ENCODE measurements at places on chromosomes 1 and 21.

- no peak for DNase-seq
These were observed 6.9 kb upstream of the SCYL3 start for GRCh38 chr1:169900571-169900970.

DNA sequence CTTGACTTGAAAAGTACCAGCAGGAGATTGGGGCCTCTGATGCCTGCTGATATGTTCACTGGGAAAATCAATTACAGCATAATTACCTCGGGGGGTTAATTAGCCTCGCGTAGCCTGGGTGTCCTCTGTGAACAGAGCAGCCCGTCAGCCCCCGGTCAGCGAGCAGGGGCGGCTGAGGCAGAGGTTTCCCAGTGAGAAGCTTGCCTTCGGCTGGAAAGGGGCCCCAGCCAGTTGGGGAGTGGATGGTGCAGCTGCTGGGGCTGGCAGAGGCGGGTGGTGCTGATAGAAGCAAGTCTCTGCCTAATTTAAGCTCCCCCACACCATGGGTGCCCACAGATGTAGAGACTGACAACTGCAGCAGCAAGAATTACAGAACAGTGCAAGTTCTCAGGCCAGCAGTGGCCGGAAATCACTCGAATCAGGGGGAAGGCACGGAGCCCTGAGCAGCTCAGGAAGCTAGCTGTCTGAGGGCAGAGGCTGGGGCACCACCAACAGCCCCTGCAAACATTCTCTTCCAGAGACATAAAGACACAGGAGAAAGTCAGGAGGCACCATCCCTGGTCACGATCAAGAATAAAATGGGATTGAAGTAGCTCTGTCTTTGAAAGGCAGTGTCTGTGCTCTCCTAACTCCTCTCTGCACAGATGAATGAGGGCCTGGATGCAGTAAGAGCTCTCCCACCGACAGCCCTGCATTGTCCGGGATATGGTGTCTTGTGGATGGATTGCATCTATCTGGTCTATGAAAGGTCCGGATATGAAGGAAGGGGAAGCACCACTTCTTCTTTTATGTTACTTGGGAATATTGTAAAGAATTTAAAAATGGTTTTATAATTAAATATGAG, 166.5 kb upstream of the CD34 start:
- no peak for DNase-seq

GRCh38 chr1:7269525-7269924, 484.3 kb downstream of the CAMTA1 start:
- DNase-seq = no peak

GRCh38 chr1:115282807-115283208, 55.2 kb downstream of the NGF start:
- DNase-seq = no peak

DNA sequence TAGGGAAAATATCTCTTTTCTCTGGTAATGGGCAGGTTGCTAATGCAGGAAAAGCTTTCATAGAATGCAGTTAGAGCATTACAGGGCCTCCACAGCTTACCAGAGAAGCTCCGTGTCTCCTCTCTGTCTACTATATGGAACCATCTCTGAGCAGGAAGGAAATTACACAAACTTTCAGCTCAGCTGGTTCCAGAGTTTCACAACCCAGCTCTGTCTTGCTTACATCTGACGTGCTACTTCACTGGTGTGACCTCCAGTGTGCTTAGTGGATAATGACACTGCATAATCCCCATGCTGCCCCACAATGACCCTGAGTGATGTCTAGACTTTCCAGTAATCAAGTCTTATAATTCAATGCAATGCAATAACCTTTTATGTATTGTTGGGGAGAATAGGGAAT, 4.3 kb upstream of the FGGY start:
- no peak for DNase-seq

GRCh38 chr1:178928976-178929375, 58.1 kb upstream of the ANGPTL1 start:
- no peak for DNase-seq

DNA sequence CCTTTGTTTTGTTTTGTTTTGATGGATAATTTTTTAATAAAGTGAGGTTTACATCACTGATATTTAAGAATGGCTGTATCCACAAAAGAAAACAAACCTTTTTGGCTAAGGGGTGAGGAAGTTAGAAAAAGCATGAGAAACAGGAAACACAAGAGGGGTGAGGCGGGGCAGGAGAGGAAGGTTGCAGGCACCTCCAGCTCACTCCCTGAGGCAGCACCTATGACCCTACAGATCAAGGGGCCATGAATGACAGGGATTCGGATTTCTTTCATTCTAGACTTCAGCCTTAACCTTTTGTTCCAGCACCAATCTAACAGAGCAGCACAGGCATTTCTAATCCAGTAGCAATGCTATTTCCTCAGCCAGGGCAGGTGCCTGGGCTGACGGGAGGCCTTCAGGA, 4.4 kb downstream of the CLCA4 start:
- no peak for DNase-seq

DNA sequence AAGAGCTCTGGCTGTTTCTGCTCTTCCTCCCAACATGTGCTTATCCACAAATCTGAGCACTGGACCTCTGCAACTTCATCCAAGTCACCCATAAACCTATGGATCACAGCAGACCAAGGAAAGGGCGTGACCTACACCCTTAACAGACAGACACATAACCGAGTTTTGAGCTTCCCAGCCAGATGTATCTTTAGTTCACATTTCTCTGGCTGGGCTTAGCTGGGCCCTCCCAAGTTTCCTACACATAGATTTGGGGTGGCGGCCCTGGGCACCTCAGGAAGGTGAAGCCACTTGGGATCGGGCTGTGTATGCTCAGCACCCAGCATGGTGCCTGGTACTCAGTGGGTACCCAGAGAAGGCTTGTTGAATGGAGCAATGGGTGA, 26.4 kb downstream of the FAAH start:
- no peak for DNase-seq

GRCh38 chr1:241411776-241412338, 54.9 kb upstream of the RGS7 start:
- DNase-seq = no peak
